NCI-H82 (cell line): ENCODE measurements at places on chromosomes 12 and 14.

- DNase-seq = no peak
Measured at GRCh38 chr12:12460935-12461922, 101.4 kb downstream of the DUSP16 start.

DNA sequence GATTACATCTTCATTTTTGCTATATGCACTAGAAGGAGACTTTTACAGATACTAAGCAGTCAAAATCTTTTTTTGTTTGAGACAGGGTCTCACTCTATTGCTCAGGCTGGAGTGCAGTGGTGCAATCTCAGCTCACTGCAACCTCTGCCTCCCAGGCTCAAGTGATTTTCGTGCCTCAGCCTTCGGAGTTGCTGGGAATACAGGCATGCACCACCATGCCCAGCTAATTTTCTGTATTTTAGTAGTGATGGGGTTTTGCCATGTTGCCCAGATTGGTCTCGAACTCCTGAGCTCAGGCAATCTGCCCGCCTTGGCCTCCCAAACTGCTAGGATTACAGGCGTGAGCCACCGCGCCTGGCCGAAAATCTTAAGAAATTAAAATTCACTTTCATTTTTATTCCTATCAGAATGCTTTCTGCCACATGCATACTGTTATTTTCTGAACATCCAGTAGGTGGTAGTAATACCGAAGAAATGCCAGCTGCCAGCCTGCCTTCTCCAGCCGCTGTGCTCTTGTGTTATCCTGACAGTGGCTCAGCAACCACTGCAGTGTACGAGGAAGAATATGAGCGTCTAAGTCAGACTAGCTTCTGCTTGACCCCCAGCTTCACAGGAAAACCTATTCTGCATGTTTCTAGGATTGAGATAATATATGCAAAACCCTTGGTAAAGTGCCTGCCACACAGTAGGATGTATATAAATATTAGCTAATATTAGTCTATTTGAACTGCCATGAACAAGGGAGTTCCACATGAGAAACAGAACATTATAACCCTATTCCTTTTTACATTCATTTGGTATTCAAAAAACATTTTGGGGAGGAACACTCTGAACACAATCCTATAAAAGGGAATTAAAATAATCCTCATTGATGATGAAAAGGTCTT, 54.2 kb downstream of the RPAP3 start:
- peak; percentile 86 for DNase-seq

DNA sequence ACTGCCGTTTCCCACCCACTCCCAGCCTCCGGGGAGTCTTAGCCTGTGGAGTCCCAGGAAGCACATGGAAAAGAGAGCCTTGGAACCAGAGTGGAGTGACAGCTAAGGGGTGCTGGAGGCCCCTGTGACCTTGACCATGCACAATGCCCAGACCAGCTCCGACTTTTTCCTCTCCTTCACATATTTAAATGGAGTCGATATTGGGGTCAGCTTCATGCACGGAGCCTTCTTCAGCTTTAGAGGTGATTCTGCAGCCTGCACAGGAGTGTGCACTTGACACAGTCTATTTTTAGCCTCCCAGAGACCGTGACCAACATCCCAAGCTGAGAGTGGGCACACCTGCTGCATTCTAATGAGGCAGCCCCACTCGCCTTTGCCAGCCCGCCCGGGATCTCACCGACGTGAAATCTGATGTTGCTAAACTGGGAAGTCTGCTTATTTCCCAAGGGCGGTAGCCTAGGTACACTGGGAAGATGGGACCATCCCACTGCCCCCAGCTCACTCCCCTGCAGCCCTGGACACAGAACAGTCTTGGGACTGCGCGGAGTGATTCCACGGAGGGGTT, 47.5 kb downstream of the PRMT8 start:
- no peak for DNase-seq

GRCh38 chr12:49923880-49924556, 20.3 kb upstream of the FAIM2 start:
- no peak for DNase-seq

DNA sequence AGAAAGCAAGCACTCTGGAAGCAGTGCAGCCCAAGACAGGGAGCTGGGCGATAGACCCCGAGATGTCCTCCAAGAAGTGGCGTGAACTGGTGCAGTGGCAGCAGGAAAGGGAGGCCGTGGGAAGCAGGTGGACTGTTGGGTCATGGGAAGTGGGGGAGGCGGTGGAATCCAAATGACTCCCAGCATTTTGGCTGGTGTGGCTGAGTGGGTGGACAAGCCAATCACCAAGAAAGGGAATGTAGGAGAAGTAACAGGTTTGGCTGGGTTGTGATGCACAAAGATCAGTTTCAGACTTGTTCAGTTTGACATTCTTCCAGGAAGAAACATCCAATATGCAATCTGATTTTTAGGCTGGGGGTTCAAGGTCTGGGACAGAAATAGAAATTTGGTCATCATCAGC, 46.0 kb upstream of the KTN1 start:
- no peak for DNase-seq

GRCh38 chr14:105700622-105701288, 174.4 kb downstream of the TMEM121 start:
- no peak for DNase-seq

GRCh38 chr12:12918781-12919389, 27.5 kb downstream of the GPRC5A start:
- DNase-seq = no peak

GRCh38 chr12:117298648-117299225, 62.7 kb downstream of the NOS1 start:
- DNase-seq = no peak

GRCh38 chr14:85529803-85530574, at the start of gene FLRT2:
FLRT2 (plus strand) TSS chr14:85530144; CDS start chr14:85621515, 91,371 bp downstream.
- no peak for DNase-seq

DNA sequence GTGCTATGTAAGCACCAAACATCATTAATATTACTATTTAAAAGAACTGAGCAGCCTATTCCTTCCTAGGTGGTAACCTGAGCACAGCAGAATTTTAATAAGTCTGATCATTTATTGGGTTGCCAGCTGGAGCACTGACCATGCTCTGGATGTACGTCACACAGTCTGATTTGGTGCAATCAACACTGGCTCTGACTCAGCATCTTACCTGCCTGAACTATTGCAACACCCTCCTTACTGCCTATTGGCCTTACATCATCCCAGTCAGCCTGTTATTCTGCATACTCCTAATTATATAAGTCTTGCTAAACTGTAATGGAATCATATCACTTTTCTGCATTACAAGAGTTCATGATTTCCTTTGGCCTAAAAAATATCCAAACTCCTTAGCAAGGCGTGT, 149.7 kb downstream of the PTPRO start:
- no peak for DNase-seq

DNA sequence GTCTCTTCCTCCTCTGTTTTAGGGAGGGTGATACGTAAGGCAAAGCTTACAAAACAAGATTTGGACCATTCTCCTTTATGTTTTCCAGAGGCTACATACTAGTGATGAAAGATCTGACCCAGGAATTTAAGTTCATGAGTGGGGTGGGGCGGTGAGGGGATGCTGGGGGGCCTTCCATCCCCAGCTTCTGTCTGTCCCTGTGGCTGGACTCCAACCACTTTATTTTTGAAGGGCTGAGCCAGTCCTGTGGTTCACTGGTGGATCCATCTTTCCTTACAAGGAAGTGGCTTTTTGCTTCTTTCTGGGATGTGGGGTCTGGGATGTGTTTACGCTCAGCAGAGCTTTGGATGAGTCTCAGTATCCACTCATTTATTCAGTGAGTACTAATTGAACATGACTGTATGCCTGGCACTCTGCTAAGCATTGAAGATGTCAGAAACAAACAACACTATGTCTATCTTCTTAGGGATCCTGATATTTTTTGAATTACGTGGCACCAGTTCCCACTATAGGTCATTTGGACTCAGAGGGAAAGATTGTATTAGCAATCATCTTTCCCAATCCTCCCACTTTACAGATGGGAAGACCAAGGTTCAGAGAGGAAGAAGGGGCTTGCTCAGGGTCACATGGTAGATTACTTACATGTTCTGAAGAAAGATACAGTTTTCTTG, 291.8 kb upstream of the TBX3 start:
- DNase-seq = no peak

GRCh38 chr12:31342286-31342685, 16.3 kb upstream of the SINHCAF start:
- DNase-seq = peak; percentile 59

- peak; percentile 66 for DNase-seq
Measured at GRCh38 chr14:26917086-26917485, 319.3 kb upstream of the NOVA1 start.

DNA sequence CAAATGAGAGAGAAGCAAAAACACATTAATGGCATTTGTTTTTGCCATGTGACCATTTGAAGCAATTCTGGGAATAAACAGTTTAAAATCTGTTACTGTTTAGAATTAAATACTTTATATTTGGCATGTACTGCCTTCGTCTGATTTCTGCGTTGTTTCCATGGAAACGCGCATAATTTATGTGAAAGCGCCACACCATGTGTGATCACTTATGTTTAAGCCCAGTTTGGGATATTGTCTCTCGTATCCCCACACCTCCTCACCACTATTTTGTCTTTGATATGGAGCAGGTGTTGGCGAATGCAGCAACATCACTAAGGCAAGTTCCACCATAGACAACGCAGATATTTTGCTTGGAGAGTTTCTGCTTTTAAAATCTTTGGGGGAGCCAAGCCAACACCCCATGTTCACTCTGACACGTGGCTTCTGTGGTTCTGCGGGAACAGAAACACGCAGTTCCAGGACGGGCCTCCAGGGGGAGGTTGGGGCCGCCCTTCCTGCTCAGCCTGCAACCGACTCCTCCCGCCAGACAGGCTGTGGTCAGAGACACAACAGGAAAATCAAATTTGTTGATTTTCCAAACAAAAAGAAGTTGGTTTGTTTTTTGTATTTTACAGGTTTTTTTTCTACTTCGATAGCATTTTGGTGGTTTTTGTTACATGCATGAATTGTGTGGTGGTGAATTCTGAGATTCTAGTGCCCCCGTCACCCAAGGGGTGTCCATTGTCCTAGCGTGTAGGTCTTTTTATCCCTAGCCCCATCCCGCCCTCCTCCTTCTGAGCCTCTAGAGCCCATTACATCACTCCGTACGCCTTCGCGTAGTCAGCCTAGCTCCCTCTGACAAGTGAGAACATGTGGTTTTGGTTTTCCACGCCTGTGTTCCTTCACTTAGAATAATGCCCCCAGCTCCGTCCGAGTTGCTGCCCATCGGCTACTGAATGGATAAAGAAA, 101.9 kb upstream of the SFSWAP start:
- peak; percentile 56 for DNase-seq

DNA sequence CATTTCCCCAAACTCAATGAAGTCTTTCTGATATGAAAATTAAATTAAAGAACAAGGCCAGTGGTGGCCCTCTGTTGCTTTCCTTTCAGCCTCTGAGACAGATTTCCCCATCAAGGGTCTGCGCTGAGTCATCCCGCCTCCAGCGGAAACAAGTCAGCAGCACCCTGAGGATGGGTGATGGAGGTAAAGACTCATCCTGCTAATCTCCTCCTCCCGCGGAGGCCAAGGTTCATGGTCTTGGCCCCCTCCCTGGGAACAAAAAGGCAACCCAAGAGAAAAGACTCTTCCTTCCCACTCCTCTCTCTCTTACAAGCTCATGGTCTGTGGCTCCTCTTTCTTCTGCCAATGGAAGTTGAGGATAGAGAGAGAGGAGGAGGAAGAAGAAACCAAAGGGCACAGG, 9.0 kb upstream of the NUMB start:
- DNase-seq = no peak

GRCh38 chr12:24562771-24563431, 386.0 kb downstream of the BCAT1 start:
- peak; percentile 90 for DNase-seq

DNA sequence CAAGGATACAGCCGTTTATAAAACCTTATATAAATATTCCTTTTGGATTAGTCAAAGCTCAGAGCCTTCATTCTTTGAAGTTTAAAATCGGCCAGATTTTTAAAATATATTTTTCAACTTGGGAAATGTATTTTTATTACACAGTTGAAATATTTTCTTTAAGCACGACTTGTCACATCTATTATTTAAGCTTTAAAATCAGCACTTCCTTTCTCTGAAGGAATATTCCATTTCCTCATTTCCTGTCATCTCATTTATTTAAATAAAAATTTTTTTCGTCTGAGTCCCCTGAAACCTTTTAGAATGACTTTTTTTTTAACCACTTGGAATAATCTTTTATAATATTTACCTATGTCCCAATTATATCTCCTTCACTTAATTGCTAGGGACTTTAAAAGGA, 107.5 kb upstream of the PDE3A start:
- DNase-seq = no peak

GRCh38 chr12:41940571-41940970, 204.1 kb downstream of the GXYLT1 start:
- DNase-seq = no peak

GRCh38 chr14:72518809-72519377, 375.0 kb downstream of the DPF3 start:
- no peak for DNase-seq

- peak; percentile 23 for DNase-seq
Measured at GRCh38 chr12:10716704-10717315, 6.3 kb downstream of the YBX3 start.

DNA sequence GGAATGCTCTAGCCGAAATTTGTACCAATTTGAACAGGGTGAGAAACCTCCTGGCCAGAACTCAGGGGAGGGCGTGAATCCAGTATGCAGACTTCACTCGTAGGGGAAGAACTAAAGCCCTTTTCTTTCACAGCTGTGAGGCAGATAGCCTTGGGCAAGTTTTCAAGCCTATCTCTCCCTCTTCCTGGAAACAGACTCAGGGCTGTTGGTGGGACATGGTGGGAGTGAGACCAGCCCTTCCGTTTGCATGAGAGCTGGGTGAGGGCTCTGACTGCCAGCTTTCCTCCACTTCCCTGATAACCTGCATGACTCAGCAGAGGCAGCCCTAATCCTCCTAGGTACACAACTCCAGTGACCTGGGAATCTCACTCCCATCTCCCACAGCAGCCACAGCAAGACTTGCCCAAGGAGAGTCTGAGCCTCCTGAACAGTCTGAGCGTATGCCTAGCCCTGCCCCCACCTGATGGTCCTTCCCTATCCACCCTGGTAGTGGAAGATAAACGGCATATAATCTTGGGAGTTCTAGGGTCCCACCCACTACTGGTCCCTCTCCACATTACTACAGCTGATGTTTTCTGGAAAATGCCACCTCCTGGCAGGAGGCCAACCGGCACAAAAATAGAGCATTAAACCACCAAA, 170.1 kb upstream of the AMIGO2 start:
- peak; percentile 5 for DNase-seq
